EL (cell line): ENCODE measurements at places on chromosomes 5 and 9.

GRCh38 chr9:137421838-137422603 lies 941 bp downstream of the EXD3 start:
- DNase-seq = no peak

GRCh38 chr5:153630546-153630945 lies 140.1 kb downstream of the GRIA1 start:
- no peak for DNase-seq

DNA sequence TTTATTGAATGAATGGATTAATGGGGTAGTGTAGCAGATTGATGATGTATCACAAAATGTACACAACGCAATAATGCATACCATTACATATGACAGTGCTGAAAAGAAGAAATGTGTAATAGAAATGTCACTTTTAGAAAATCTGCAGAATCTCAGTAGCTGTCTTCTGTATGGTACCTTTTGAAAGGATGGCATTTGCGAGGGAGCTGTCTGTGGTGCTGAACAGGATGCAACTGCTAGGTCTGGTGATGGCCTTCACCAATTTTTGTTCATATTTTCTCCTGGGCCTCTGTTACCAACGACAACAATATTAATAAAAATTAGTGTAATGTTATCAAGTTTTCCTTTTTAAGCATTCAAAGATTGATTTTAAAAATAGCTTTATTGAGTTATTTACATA lies 36.2 kb upstream of the OTULIN start:
- DNase-seq = peak; percentile 51

GRCh38 chr9:136623842-136624183 lies 38.9 kb upstream of the EGFL7 start:
- no peak for DNase-seq

DNA sequence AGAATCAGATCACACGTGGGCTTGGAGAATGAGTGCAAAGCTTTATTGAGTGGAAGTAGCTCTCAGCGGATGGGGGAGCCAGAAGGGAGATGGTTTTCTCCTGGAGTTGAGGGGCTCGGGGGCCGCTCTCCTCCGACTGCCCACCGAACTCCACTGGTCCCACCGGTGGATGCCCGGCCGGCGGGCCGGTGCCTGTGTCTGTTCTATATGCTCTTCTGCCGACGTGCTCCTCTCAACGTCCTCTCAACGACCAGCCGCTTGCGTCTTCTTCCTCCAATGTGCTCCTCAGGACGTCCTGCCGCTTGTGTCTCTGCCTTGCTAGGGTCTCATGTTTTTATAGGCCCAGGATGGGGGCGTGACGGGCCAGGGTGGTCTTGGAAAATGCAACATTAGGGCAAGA lies 161.9 kb downstream of the MUSK start:
- DNase-seq = no peak

DNA sequence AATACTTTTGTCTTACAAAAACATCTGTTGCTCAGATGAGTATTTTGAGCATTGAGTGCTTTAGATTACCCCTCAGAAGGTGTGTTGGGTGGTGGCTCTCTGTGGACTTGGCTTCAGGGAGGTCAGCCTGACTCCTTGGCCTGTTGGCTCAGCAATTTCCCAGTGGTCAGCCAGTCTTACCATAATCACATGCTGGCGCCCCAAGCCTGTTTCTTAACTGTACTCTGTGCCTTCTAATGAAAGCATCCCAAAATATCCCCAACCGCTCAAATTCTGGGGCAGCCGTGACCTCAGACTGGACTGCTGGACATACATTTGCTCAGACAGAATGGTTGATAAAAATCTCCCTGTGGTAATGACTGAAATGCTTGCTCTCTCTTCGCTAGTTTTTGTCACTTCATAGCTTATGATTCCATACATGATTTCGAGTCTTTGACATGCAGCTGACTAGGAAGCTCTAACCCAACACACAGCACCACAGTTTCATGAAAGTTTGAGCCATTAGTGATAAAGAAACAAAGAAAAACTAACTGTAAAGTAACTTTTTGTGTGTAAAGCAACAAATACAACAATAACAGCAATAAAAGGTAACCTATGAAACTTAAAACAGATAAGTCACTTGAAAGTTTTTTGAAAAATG lies 562.2 kb upstream of the MEF2C start:
- DNase-seq = no peak

DNA sequence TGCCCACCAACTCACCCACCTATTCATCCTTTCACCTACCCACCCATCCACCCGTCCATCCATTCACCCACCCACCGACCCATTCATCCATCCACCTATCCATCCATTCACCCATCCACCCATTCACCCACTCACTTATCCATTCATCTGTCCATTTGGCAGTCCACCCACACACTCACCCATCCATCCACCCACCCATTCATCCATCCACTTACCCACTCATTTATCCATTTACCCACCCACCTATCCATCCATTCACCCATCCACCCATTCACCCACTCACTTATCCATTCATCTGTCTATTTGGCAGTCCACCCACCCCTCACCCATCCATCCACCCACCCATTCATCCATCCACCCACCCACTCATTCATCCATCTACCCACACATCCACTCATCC lies 278.1 kb upstream of the IRX4 start:
- DNase-seq = no peak

- no peak for DNase-seq
Measured at GRCh38 chr9:133693703-133694529, 44.2 kb downstream of the SARDH start.

DNA sequence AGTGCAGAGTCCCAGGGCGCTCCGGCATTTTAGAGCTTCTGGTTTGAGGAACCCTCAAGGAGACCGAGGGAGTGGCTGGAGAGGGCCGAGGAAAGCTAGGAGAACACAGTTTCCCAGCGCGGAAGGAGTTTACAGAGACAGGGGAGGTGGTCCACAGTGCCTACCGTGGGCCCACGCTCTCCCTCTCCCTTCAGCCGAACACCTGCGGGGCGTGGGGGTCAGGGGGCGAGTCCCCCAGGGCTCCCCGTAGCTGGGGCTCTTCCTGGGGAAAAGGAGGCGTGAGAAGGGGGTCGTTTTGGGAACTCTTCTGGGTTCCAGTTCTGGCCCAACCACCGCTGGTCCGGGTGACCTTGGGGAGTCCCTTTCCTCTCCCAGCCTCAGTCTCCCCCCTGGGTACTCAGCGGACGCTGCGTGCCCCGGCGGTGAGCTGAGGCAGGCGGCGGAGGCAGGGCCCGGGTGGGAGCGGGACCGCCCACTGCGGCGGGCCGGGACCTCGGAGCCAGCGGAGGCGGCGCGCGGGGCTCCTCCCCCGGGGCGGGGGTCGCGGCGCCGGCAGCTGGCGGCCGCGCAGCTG lies 368 bp upstream of the FRMPD1 start:
- DNase-seq = no peak

DNA sequence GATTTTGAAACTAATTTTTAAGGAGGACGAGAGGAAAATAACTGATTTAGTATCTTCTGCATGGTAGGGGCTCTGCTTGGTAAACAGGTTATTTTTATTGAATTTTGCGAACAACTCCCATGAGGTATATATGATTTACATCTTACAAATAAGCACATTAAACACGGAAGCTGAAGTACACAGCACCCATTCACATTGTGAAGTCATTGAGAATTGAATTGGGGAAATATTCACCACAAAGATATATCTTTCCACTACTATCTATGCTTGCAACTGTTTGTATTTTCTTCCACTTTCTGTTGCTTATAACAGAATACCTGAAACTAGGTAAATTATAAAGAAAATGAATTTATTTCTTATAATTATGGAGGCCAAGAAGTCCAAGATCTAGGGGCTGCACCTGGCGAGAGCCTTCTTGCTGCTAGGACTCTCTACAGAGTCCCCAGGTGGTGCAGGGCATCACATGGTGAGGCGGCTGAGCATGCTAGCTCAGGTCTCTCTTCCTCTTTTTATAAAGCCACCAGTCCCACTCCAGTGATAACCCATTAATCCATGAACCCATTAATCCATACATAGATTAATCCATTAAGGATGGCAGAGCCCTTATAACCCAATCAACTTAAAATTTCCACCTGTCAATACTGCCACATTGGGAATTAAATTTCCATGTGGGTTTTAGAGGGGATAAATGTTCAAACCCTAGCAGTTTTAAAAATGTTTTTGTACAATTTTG lies 79.0 kb upstream of the ZNF608 start:
- no peak for DNase-seq

GRCh38 chr5:146218168-146218567 lies 14.8 kb downstream of the RBM27 start:
- no peak for DNase-seq

DNA sequence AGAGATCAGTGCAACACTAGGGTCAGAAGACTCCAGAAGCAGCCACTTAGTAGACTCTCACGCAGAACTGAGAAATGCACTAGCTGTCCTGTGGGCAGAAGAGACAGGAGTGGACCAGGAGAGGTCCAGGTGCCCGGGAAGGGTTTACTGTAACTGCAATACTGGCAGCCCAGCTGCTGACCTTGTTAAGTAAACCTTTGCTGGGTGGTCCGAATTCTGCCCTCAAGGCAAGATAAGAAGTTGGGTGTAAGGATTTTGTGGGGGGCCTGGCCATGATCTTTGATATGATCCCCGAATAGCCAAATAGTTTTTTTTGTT lies 91.3 kb downstream of the PDE6A start:
- DNase-seq = no peak

DNA sequence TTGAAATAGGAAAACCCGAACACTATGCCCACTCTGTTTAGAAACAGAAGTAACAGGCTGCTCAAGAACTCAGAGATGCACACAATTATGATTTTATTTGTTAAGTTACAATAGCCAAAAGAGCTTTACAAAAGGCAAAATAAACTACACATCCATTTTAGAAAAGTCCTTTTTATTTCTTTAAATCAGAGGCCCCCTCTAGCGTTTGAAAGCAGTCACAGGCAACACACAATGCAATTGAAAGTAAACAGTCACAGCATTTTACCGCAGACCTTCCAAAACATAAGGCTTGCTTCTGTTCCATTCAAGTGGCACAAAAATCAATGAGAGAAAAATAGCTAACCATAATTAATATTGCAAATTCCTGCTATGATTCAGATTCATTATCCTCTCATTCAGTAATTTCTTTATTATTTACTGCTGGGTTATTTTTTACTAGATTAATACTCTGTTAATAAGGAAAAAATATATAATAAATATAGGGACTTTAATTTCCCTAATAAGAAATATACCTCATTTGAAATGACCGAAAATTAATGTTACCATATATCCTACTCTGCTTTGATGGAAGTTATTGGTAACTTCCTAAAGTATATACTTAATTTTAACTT lies 78.3 kb downstream of the CEP120 start:
- DNase-seq = peak; percentile 31

DNA sequence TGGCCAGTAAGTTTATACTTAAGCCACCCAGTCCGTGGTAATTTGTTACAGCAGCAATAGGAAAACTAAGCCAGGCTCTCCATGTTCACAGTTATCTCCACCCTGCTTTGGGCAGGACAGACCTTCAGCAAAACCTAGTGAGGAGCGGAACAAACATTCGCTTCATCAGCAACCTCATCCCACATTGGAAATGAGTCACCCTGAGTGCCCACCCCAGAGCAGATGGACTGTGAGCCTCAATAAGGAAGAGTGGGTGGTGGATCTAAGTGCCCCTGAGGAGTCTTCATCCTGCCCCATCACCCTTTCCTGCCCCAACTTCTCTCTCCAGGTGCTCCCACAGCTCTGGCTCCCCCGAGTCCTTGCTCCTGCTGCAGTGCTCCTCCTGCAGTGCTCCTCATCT lies 78.8 kb downstream of the FSTL4 start:
- no peak for DNase-seq

DNA sequence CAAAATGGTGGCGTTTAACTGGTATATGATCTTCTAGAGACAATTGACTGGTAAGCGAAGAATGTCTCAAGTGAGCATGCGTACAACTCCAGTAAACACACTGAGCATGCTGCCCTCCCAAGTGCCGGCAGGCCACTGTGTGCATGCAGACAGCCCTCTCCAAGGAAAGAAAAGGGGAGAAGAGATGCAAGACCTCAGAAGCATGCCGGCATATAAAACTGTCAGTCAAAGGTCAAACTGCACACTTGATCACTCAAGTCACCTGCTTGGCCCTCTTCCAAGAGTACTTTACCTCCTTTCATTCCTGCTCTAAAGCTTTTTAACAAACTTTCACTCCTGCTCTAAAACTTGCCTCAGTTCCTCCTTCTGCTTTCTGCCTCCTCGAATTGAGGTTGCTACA lies 910.2 kb downstream of the TAF11L14 start:
- no peak for DNase-seq

GRCh38 chr9:114038724-114039313 lies 39.3 kb downstream of the AMBP start:
- DNase-seq = no peak

GRCh38 chr5:84430079-84430478 lies 45.4 kb upstream of the EDIL3 start:
- DNase-seq = no peak

- peak; percentile 41 for DNase-seq
Measured at GRCh38 chr5:141512911-141513626, 24.2 kb downstream of the PCDHGC5 start.

- DNase-seq = peak; percentile 53
Measured at GRCh38 chr9:98726735-98727134, 18.0 kb upstream of the GABBR2 start.

GRCh38 chr5:78667461-78668103 lies 19.0 kb upstream of the LHFPL2 start:
- no peak for DNase-seq

DNA sequence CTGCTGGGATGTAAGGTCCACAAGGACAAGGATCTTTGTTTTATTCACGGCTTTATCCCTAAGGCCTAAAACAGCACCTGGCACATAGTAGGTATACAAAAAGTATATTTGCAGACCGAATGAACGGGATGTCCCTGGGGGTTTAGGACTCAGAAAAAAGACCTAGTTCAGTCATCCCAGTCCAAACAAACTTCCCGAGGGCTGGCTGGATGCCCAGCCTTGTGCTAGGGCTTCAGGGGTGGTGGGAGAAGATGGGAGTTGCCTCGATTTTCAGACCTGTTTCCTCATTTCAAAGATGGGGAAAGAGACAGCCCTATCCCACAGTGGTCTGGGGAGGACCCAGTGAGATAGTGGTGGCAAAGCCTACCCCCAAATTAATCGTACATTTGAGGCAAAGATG lies 3.0 kb upstream of the PROB1 start:
- DNase-seq = no peak

- DNase-seq = no peak
Measured at GRCh38 chr5:152332716-152333460, 72.2 kb downstream of the NMUR2 start.

DNA sequence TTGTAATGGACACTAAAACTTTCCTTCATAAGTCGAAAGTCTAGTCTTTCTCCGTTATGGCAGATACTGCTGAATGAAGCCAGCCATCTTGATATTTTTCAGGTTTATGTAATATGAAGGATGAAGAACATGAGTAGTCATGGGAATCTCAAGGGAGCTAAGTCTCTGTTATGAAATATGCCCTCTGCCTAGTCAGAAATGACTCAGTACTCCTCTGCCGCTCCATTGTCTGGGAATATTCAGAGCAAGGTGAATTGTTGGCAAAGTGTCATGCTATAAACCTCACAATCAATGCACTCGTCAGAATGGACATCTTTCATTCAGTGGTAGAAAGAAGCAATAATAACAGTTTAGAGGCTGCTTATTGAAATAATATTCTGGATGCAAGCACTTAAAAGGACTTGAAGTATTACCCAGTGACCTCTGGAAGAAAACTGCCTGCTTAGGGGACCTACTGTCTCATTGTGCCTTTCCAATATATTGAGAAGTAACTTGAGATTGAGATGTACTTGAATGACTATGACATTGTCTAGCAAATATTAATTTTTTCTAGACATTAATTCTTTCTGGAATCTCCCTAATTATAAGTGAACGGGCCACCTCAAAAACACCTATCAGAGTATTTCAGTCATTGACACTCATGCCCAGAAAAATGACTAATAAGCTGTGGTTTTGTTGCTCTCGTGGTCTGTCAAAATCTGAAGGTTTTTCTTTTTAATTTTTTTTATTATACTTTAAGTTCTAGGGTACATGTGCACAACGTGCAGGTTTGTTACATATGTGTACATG lies 1011.5 kb upstream of the ACO1 start:
- no peak for DNase-seq
